Myocyte (in vitro differentiated cells): ENCODE measurements at places on chromosomes 1 and 21. TPM values are rescaled to one million over a fixed set of nuclear protein-coding genes. Genes with fewer than 3 reads are reported as not detected.

The TNNI3K gene
- total RNA-seq, result 0.57 and 0.70 TPM in 2 replicates

DNA sequence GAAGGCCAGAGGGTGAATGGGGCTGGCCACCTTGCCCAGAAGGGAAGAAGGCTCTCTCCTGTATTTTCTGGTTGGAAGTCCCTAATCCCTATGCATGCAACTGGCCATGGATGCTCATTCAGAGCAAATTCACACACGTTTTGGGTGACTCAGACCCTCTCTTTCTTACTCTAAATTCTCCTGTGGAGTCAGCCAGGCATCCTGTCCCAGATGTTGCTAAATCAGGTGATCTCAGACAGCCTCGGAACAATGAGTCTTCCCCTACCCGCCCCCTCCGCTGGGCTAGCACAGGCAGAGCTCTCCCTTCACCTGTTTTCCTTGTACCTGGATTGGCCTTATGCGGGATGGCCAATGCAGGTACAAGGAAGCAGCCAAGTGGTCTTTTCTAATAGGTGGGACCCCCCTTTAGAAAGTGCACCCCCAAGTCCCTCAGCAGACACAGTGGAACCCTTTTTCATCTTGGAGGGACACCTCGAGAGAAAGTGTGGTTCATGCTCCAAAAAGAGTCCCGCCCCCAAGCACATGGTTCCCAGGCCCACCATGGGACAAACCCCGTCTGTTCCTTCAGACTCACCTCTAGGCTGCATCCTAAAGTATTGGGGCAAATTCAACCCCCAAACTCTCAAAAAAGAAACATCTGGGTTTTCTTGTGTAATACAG, 8.6 kb downstream of the S100A6 start:
- no peak for DNase-seq

GRCh38 chr1:201468844-201469644, at the start of gene PHLDA3:
Gene PHLDA3, minus strand, starts transcription at chr1:201469188. Its CDS starts 402 bp downstream, at chr1:201468786.
- peak; percentile 95 for DNase-seq

DNA sequence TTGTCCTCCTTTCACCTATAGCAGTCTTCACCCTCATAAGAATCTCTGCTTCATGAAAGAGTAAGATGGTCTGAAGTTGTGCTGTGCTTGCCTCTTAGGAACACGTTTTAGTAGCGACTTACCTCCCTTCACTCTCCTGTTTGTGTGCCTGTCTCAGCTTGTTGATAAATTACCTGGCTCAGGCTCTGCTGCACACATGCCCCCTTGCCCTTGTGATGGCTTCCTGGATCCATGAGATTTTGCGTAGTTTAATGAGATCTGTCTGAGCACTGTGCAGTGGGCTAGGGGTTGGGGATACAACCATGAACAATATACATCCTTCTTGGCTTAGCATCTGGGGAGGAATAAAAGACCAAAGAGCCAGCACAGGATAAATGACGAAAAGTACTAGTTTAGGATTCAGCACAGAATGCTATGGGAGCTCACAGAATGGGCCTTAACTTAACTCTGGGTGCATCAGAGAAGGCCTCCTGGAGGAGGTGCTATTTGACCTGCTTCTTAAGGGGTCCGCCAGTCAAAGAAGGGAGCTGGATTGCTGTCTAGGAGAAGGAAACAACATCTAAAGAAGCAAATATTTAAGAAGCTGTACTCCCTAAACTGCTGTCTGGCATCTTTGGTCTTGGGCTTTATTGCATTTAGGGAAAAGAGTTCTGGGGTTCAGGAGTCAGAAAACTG, 175.7 kb upstream of the PLXNA2 start:
- no peak for DNase-seq

DNA sequence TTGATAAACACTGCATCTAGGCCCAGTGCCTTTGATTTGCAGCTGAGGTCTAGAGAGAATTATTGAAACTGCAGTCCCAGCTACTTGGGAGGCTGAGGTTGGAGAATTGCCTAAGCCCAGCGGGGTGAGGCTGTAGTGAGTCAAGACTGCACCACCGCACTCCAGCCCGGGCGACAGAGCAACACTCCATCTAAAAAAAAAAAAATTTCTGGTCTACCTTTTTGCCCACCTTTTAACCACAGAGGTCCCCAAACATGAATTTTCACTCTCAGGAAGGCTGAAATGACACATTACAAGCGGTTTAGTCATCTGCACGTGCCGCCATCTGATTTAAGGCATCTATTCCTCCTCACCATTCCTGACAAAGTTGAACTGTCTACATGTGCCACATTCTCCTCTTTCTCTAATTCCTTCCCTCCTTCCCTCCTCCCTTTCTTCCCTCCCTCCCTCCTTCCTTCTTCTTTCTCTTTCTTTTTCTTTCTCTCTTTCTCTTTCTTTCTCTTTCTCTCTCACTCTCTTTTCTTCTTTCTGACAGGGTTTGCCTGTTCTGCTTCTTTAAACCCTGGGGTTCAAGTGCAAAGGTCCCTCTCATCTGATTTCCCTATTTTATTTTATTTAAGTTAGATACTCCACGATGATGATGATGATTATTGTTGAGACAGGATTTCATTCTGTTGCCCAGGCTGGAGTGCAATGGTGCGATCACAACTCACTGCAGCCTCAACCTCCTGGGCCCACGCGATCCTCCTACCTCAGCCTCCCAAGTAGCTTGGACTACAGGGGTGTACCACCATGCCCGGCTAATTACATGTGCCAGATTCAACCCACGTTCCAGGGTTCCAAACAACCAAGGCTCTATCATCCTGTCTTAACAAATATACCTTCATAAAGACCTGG, 3.0 kb upstream of the SOD1 start:
- DNase-seq, result no peak
